GM12878 (cell line): ENCODE measurements at places on chromosomes 7 and 10.
A peak's percentile ranks its signal among the peaks of the same experiment; 100 is the strongest.

DNA sequence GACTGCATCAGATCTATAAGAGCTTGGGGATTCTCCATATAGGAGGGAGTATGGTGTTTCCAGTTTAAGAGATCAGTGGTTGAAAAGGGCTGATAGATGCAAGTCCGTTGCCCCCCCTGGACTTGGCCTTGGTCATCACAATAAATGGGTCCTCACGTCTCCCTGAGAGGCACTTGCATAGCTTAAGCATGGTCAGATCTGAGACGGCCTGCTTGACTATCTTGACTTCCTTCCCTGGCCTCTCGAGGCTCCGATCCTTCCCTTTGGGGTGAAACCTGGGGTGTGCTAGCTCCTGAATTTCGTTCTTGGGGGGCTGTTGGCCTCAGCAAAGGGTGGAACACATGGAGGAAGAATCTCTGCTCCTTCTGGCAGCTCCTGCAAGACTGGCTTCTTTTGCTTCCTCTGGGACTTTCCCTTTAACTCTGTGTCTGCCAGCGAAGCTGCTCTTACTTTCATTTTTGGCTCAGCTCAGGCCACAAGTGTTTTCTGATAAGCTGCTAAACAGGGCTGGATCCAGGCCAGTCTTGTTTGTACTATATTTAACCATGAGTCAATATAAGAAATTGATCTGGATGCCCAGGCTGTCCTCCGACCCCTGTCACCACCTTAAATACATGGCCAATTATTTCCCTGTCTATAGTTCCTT is 11.2 kb upstream of the ZNF485 start:
- DNase-seq: peak; percentile 84

GRCh38 chr7:26696978-26697377 is 167.4 kb downstream of the SKAP2 start:
- no peak for DNase-seq

DNA sequence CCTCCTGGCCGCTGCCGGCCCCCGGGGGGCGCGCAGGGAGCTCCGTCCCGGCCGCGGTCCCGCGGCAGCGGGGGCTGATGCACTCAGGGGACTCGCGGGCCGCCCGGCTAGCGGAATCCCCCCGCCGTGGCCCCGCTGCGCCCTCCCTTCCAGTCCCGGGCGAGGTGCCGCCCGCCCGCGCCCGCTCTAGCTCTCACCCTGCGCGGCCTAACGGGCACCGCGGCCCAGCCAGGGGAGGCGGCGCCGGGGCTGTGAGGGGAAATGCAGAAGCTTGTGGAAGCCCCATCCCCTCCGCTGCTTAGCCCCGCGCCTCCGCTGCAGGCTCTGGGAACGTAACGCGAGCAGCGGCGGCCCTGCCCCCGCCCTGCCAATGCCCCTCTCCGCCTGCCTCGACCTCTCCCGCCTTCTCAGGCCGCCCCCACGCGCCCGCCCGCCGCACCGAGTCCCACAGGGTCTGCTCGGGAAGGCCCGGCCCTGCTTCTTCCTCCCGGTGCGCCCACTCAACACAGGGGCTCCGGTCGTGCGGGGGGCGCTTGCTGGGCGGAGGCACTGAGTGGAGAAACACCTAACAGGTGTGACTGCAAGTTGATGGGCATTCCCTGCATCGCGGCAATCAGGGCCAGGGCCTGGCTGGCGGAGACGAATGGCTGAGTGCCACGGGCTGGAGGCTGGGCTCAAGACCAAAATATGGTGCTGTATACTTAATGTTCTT is 384 bp upstream of the TMEM229A start:
- DNase-seq: no peak

DNA sequence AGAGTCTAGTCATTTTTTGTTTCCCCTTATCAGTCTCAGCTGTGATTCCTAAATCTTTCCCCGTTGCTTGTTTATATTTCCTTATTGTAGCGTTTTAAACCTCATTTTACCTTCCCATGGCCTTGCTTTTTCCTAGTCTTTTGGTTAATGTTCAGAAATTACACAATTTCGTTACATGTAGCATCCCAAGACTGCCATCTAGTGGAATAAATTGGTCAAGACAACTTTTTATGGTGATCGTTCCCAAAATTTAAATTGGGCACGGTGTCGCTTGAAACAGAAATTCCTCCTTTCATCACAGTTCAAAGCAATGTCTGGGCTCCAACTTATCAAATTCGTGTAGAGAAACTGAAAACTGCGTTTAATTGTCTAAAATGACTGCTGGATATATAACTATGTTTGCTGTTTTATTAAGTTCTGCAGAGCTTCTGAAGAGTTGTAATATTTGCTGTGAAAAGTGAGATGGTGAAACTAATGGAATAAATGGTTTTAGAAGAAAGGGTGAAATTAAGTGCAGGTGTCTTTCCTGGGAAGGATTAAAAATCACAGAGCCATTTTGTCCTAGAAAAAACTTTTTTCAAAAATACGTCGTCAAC is 370.2 kb downstream of the PHF14 start:
- no peak for DNase-seq

- DNase-seq: no peak
These were observed 2.7 kb downstream of the AOC1 start for GRCh38 chr7:150855046-150855445.

GRCh38 chr10:29276251-29276850 is 12.5 kb upstream of the LYZL1 start:
- DNase-seq: no peak

DNA sequence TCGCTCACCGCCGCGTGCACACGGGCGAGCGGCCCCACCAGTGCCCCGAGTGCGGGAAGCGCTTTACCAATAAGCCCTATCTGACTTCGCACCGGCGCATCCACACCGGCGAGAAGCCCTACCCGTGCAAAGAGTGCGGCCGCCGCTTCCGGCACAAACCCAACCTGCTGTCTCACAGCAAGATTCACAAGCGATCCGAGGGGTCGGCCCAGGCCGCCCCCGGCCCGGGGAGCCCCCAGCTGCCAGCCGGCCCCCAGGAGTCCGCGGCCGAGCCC is 3.3 kb downstream of the REPIN1 start:
- DNase-seq: no peak

GRCh38 chr7:19368491-19368925 is 223.3 kb upstream of the FERD3L start:
- no peak for DNase-seq

GRCh38 chr7:51311166-51311565 is 5.4 kb downstream of the COBL start:
- DNase-seq: no peak

GRCh38 chr10:86362129-86362527 is 4.5 kb downstream of the GRID1 start:
- DNase-seq: no peak

GRCh38 chr7:81624021-81624592 is 145.7 kb downstream of the HGF start:
- DNase-seq: no peak
